ENCODE measurements at places on chromosomes 16 and 17.

DNA sequence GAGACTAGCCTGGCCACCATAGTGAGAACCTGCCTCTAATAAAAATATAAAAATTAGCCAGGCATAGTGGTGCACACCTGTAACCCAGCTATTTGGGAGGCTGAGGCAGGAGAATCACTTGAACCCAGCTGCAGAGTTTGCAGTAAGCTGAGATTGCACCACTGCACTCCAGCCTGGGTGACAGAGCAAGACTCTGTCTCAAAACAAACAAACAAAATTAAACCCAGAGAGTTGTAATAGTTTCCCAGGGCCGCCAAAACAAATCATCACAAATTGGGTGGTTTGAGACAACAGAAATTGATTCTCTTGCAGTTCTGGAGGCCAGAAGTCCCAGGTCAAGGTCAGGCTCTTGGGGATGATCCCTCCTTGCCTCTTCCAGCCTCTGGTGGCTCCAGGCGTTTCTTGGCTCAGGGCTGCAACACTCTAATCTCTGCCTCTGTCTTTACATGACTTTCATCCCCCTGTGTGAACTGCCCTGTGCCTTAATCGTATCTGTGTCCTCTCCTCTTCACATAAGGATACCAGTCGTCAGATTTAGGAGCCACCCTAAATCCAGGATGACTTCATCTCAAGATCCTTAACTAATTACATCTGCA, 100.3 kb upstream of the NOL11 start:
- no peak for DNase-seq

- DNase-seq = no peak
Observed at GRCh38 chr17:29176558-29177351, 3.4 kb downstream of the MYO18A start.

DNA sequence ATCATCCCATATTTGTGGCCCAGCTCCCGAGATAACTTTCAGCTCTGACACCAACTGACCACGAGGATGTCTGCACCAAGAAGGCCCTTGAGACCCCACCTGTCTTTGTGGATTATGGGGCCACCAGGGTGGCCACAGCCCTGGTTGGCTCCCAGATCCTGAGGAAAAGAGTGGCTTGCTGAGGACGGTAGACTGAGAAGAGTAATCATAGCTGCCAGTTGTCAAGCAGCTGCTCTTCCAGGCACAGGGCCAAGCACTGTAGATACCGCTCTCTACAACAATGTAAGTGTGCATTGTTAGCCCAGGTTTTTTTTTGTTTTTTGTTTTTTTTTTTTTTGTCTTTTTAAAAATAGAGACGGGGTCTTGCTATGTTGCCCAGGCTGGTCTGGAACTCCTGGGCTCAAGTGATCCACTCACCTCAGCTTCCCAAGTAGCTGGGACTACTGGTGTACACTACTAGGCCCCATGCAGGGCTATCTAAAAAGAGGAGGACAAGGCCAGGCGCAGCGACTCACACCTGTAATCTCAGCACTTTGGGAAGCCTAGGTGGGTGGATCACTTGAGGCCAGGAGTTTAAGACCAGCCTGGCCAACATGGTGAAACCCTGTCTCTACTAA, 9.6 kb downstream of the ZNF205 start:
- no peak for DNase-seq

GRCh38 chr17:74452841-74453661, 13.4 kb upstream of the CD300A start:
- DNase-seq = no peak

DNA sequence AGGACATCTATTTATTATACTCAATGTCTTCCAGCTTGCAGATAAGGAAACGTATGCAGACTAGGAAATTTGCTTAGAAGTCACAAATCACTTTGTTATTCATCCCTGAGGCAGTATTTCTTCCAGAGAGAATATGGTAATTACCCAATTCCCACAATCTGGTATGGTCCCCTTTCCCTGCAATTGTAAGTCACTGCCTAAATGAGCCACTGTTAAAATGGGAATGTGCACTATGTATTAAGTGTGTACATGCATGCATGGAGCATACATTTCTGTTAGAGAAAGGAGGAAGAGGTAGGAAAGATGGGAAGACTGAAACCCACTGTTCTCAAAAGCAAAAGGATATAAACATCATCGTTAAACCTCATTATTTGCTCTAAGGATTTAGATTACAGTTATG, 10.0 kb downstream of the NUFIP2 start:
- no peak for DNase-seq

GRCh38 chr16:60304066-60304465, 1570.0 kb upstream of the GOT2 start:
- no peak for DNase-seq

GRCh38 chr16:71687861-71688260, 36.6 kb downstream of the PHLPP2 start:
- no peak for DNase-seq

GRCh38 chr17:66240630-66241029, 11.4 kb upstream of the APOH start:
- peak; percentile 22 for DNase-seq
